ENCODE measurements at places on chromosomes 16 and 17.

DNA sequence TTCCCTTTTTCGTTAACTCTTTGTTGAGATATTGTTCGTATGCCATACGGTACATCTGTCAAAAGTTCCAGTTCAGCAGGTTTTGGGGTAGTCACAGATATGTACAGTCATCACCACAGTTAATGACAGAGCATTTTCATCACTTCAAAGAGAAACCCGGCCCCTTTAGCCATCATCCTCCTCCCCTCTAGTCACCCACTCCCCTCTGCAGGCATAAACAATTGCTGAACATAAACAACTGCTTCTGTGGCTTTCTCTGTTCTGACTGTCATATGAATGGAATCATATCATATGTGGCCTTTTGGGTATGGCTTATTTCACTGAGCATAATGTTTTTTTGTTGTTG is 59.3 kb downstream of the RNF213 start:
- no peaks in the 10 kb centered on the region for H3K27me3 ChIP-seq
- H3K4me3 ChIP-seq: no peak overlapping the region
- no peak overlapping the region for H3K27ac ChIP-seq
- DNase-seq: no peak
- peaks cover 35% of the 10 kb centered on the region for H3K36me3 ChIP-seq
- H3K4me1 ChIP-seq: no peaks in the 10 kb centered on the region

DNA sequence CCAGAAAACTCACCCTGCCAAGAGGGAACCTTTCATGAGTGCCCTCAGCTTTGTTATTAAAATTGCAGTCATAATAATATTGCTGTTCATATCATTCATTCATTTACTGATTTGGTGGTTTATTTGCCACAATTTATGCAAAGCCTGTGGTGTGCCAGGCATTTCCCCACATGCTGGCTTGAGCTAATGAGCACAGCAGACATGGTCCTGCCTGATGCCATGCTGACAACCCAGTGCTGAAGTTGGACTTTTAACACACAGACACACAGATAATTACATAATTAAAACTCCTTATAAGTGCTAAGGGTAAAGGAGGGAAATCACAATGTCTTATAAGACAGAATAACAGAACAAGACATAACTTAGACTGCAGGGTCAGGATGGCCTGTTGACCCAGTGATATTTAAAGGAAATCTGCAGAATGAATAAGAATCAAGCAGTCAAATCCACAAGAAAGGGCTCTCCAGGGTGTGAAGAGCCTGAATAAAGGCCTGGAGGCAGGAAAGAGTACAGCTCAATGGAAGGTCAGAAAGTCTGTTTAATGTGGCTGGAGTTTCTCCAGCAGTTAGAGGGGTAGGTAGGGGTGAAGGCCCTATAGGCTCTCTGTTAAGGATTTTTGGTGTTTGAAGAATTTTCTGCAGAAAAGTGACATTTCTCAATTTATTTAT is 196.9 kb upstream of the CDH11 start:
- H3K4me3 ChIP-seq: no peak overlapping the region
- no peak for DNase-seq

- no peak overlapping the region for H3K27ac ChIP-seq
- no peak overlapping the region for H3K4me3 ChIP-seq
- no peaks in the 10 kb centered on the region for H3K4me1 ChIP-seq
- no peak for DNase-seq
These were observed 100.9 kb downstream of the TOX3 start for GRCh38 chr16:52446080-52446479.

DNA sequence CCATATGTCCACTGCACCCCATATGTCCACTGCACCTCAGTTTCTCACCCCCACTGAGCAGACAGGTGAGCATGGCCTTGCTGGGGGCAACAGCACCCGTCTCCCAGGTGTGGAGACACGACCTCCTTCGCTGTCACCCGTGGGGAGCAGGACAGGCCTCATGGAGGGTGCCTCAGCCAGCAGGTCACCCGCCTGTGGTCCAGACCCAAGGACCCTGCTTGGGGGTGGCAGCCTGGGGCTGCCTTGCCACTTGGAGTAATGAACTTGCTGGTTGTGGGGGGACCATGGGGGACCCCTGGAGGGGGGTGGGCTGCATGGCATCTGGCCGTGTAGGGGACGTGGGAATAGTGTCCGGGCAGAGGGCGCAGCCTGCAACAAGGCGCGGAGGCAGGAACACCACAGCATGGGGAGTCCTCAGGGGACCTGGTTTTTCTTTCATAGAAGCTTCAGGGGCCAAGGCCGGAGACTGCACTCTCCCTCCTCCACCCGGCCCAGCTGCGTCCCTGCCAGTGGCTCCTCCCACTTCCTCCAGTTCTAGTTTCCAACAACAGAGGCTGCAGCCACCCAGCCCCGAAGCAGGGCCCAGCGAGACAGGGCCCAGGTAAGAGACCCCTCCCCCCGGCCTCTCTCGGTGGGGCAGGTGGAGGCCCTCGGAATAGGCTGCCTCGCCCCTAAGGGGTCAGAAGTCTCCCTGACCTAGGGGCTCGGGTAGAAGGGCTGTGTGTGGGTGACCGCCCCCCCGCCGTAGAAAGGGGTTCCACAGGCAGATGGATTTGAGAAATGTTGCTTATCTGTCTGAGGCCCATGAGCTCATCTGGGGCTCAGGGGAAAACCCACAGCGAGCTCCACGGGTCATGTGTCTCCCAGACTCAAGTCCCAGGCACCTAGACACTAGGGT is at the start of gene NHLRC4:
TSS of gene NHLRC4 (plus strand) at position 531 of the 898 bp plus-strand sequence. CDS start 1,043 bp downstream, outside the sequence.
- H3K27me3 ChIP-seq: no peaks in the 10 kb centered on the region
- H3K4me3 ChIP-seq: peak within 1 kb of the TSS; percentile 80
- peaks cover 31% of the 10 kb centered on the region for H3K4me1 ChIP-seq

DNA sequence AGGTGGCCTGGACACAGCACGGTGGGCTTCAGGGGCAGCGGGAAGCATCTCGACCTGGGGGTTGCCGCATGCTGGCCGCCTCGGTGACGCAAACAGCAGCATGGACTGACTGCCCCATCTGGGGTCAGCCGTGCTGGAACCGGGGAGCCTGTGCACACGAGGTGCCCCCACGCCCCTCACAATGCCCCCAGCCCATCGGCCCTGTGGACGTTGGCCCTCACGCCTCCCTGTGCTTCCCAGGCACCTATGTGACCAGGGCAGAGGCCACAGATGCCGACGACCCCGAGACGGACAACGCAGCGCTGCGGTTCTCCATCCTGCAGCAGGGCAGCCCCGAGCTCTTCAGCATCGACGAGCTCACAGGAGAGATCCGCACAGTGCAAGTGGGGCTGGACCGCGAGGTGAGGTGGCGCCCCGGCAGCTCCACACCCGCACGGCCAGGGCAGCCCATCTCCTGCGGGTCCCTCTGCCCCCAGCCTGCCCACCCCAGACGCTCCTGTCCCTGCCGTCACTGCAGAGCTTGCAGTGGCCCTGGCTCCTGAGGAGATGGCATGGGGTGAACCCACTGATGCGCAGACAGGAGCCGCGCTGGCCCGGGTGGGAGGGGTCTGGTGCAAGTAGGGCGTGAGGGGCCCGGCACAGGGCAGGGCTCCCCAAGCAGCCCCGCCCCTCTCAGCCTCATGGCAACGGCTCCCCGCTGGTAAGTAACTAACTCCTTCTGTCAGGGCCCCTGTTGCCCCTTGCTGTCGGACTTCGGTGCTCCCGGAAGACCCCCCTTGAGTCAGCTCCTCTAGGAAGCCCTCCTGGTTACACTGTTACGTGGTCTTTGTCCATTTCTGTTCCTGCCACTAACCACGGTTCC is 13.6 kb downstream of the CDH15 start:
- DNase-seq: peak; percentile 32
- no peaks in the 10 kb centered on the region for H3K36me3 ChIP-seq
- H3K27ac ChIP-seq: no peak overlapping the region
- no peak overlapping the region for H3K4me3 ChIP-seq
- peaks cover 2% of the 10 kb centered on the region for H3K4me1 ChIP-seq

- no peaks in the 10 kb centered on the region for H3K36me3 ChIP-seq
- no peak for DNase-seq
- no peaks in the 10 kb centered on the region for H3K4me1 ChIP-seq
- no peaks in the 10 kb centered on the region for H3K27me3 ChIP-seq
- H3K4me3 ChIP-seq: no peak overlapping the region
These were observed 203.5 kb upstream of the GOT2 start for GRCh38 chr16:58937661-58938060.

DNA sequence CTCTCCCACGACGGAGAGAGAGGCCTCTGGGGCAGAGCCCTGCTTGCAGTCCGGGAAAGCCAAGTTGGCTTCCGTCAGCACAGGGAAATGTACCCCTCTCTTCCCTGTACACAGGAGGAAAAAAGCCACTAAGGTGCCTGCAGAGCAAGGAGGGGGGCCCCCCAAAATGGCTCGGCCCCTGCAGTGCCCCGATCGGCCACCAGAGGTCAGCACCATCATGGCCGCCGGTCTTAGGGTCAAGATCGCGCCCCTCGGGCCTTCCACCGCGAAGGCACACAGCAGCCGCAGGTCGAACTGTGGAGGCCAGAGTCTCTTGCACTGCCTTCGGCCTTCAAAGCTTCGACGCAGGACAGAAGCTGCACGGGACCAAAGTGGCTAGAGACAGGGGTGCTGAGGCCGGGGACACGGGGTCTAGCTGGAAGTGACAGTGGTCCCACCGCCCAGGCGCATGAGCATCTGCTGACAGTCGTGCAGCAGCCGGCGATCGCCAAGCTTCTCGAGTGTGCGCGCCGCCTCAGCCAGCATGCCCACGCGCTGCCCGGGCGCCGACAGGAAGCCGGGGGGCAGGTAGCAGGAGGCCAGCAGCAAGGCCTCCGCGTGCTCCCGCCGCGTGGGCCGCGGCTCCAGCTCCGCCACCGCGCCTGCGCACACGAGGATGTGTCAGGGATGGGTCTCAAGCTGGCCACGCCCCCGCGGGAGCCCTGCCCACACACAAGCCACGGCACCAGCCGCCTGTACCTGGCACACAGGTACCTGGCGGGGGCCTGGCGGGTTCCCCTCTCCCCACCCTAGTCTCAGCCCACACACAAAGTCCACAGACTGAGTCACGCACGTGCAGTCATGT is 24.4 kb downstream of the SREBF1 start:
- no peaks in the 10 kb centered on the region for H3K36me3 ChIP-seq
- H3K27ac ChIP-seq: no peak overlapping the region
- H3K4me1 ChIP-seq: peaks cover 3% of the 10 kb centered on the region
- H3K4me3 ChIP-seq: no peak overlapping the region
- peak; percentile 70 for DNase-seq

GRCh38 chr16:56332464-56333079 is 92.8 kb downstream of the AMFR start:
- DNase-seq: no peak
- H3K4me3 ChIP-seq: no peak overlapping the region
- no peaks in the 10 kb centered on the region for H3K27me3 ChIP-seq

DNA sequence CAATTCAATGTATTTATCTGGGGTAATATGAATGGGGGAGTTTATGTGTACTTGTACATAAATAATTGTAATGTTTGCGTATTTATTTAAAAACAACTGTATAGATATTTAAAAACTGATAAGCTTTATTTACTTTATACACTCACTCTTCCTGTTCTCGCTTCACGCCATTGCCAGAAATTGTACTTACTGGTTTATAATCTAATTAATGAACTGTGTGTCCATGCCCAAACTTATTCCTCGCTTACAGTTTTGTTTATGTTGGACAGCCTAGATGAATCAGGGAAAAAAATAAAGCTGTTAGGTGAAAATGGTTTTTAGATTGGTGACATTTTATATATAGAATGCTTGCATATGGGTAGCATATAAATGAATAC is 30.8 kb downstream of the AATF start:
- H3K36me3 ChIP-seq: peaks cover 14% of the 10 kb centered on the region
- H3K4me1 ChIP-seq: peaks cover 39% of the 10 kb centered on the region
- no peak overlapping the region for H3K4me3 ChIP-seq
- H3K27me3 ChIP-seq: no peaks in the 10 kb centered on the region
- DNase-seq: no peak

GRCh38 chr16:50114357-50115129 is 38.6 kb upstream of the TENT4B start:
- H3K27me3 ChIP-seq: peaks cover 4% of the 10 kb centered on the region
- DNase-seq: no peak
- no peak overlapping the region for H3K4me3 ChIP-seq
- H3K4me1 ChIP-seq: no peaks in the 10 kb centered on the region

DNA sequence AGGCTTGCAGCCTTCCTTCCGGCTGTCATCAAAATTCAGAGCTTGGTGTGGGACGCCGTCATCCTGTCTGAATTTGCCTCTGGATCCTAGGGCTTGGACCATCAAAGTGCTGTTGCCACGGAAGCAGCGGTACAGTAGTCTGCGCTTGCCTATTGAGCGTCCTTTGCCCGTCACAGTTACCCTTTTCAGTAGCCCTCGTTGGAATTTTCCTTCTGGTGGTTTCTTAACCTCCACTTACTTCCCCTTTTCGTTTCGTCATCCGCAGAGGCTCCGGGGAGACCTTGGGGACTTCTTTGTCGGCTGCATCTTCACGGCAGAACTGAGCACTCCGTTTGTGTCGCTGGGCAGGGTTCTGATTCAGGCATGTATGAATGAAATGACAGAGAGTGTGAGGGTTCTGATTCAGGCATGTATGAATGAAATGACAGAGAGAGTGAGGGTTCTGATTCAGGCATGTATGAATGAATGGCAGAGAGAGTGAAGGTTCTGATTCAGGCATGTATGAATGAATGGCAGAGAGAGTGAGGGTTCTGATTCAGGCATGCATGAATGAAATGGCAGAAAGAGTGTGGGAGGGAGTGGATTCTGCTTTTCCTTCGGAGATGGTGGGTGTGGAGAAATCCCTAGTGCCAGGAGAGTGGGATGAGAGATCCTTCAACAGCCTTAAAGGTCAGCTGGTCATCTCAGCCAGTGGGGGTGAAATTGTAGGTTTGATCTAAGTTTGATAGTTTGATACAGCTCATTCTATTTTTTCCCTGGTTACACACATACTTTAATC is 8.0 kb downstream of the TLCD3A start:
- peaks cover 12% of the 10 kb centered on the region for H3K4me1 ChIP-seq
- no peaks in the 10 kb centered on the region for H3K36me3 ChIP-seq
- H3K27me3 ChIP-seq: no peaks in the 10 kb centered on the region
- peak overlapping the region; percentile 45 for H3K4me3 ChIP-seq

- peaks cover 12% of the 10 kb centered on the region for H3K36me3 ChIP-seq
- no peak overlapping the region for H3K4me3 ChIP-seq
- DNase-seq: no peak
- H3K27me3 ChIP-seq: no peaks in the 10 kb centered on the region
These were observed 7.7 kb upstream of the ITGAE start for GRCh38 chr17:3808701-3809100.

DNA sequence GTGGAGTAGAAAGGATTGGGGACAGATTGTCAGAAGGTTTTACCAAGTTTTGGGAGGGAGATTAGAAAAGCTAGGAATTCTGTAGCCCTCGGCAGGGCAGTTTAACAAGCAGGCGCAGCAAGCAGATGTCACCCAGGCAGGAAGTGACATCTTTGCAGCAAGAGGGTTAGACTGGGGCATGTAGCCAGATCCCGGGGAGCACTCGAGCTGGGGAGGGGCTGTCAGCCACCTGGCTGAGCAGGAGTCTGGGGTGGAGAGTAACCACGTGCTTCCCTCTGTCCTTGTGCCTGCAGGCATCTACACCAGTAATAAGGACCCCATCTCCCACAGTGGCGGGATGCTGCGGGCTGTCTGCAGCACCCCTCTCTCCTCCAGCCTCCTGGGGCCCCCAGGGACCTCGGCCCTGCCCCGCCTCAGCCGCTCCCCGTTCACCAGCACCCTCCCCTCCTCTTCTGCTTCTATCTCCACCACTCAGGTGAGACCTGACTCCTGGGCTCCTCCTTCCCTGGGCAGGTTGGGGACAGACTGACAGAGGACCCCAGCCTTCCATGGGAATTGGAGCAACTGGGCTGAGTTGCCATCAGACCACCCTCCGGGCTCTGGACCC is 12.2 kb downstream of the MLLT6 start:
- H3K27ac ChIP-seq: no peak overlapping the region
- no peak for DNase-seq
- no peak overlapping the region for H3K4me3 ChIP-seq
- H3K4me1 ChIP-seq: peaks cover 25% of the 10 kb centered on the region
- peaks cover 39% of the 10 kb centered on the region for H3K36me3 ChIP-seq
